ENCODE measurements at places on chromosomes 3 and 15.
A peak's percentile ranks its signal among the peaks of the same experiment; 100 is the strongest.

DNA sequence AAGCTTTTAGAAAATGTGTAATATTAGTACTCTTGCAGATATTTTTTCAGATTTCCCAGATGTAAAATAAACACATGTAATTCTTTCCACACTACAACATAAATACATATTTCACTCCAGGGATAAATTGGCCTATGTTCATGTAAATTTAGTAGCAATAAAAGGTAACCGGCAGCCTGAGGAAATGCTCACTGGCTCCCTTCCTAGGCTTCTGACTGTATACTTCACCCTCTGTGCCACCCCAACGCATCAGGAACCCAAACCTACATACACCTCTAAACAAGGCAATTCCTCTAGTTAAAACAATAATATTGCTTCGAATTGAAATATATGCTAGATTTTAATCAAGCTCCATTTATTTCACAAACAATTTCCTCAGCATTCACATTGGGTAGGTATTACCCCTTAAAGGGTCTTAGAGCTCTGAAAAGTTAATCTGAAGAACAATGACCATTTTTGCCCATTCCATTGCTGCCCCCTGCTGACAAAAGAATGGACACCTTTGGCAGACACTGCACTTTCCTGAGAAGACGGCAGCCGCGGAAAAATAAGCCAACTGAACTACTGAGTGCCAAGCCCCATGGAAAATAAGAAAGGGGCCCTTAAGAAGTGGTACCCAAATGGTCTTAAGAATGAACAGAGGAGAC lies 212.5 kb downstream of the OSBPL10 start:
- peak; percentile 3 for DNase-seq

GRCh38 chr3:25783661-25784512 lies 644 bp upstream of the NGLY1 start:
- no peak for DNase-seq

- DNase-seq: no peak
These were observed 567.0 kb upstream of the MCTP2 start for GRCh38 chr15:93664213-93664956.

DNA sequence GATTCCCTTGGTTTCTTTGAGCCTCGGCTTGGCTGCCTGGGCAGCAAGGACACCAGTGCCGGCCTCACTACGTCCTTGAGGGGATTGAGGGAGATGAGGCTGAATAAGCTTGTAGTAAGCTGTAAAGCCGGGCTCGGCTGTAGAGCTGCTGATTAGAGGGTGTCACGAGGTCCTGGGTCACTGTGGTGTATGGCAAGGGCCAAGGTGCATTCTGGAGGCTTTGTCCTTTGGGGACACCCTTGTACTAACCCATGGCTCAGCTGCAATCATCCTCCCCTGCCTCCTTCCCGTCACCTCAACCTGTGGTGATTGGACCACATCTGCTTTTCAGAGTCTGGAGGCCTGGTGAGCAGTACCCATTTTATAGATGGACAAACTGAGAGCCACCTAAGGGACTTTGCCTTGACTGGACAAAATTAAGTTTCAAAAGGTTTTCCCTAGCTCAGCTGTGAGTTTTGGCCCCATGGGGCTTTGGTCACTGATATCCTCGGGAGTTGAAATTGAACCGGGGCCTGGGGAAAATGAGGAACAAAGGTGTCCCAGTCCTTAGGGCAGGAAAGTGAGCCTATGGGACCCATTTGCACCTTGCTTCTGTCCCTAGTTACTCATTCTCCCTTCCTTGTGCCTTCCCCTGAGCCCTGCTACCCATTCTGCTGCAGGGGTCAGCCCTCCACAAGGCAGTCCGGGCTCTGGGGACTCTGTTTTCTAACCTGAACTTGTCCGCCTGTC lies 2.4 kb downstream of the SLC6A6 start:
- DNase-seq: no peak

- no peak for DNase-seq
These were observed 1.6 kb downstream of the BBX start for GRCh38 chr3:107524326-107524840.

- DNase-seq: no peak
These were observed 322.5 kb upstream of the EPHA6 start for GRCh38 chr3:96491868-96492267.

DNA sequence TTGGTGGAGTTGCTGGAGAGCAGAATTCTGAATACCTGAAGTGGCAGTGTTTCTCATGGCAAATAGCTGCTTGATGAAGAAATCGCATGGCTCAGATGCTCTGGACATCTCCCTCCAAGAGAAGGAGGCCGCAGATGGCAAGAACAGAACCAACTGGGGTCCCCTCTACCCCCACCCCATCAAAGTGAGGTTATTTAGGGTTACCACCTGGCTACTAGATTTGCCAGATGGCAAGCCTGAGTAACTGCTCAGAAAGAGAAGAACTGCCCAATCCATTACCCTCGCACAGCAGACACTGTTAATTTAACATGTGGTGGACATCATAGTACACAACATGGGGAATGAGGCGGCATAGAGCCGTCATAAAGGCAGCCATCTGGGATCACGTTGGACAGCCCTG lies 30.5 kb upstream of the LIPC start:
- no peak for DNase-seq

DNA sequence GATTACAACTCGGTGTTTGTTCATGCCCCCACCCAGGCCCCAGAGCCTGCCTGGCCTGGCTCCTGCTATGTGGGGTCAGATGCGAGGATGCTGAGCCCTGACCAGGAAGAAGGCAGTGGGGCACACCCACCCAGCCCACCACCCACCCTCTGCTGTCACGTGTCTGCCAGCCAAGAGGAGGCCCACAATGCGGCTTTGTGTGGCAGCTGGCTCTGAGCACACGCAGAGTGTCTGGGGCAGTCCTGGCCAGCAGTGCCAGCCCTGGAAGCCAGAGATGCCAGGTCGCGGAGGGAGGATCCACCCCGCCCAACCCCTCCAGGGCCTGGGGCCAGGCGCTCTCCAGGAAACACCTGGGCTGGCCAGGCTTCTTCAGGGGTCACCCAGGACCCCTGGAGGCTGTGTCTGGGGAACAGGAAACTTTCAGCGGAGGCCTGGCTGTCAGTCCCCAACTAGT lies 26.4 kb upstream of the KLF13 start:
- no peak for DNase-seq

DNA sequence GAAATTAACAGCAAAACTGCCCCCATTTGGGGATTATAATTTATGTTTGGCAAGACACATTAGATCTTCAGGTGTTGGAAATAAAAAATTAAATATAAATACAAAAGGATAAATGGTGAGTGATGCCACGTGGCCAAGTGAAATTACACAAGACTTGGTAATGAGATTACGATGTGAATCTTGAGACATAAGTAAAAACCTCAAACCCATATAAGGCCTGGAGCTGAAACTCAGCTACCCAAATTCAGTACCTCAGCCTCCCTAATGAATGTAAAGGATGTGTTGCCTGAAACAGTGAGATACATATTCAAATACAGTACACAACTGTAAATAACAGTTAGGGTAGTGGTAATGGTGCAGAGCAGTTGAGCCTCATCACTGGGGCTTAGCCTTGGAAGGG lies 1146.6 kb downstream of the OTOL1 start:
- DNase-seq: no peak

- DNase-seq: peak; percentile 26
These were observed 163.3 kb downstream of the AKAP13 start for GRCh38 chr15:85543741-85544155.

DNA sequence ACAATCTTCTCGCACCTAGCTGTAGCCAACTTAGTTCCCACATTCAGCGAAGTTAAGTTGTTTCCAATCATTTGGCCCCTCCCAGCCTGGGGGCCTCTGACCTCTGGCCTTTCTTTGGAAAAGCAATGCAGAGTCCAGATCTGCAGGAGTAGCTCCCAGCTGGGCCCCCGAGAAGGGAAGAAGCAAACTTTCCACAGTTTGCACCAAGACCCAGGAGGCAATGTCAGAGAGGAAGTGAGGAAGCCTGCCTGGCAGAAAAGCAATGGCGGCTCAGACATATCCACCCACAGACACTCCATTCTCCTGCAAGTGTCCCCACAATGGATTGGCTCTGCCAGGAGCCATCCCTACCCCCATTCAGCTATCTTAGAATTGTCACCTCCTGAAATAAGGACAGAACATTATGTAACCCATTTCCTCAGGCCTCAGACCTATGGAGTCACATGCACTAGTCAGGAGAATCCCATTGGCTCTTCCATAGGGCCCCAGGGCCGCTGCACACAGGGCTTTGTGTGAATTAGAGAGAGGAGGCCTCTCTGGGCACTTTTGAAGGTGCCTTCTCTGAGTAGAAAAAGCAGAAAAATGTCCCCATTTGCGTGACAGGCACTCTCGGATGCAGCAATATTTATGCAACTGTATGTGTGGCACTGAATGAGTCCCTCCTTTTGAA lies 3.0 kb upstream of the BUB1B start:
- DNase-seq: no peak

- no peak for DNase-seq
These were observed 169.5 kb upstream of the UMPS start for GRCh38 chr3:124560666-124561215.

DNA sequence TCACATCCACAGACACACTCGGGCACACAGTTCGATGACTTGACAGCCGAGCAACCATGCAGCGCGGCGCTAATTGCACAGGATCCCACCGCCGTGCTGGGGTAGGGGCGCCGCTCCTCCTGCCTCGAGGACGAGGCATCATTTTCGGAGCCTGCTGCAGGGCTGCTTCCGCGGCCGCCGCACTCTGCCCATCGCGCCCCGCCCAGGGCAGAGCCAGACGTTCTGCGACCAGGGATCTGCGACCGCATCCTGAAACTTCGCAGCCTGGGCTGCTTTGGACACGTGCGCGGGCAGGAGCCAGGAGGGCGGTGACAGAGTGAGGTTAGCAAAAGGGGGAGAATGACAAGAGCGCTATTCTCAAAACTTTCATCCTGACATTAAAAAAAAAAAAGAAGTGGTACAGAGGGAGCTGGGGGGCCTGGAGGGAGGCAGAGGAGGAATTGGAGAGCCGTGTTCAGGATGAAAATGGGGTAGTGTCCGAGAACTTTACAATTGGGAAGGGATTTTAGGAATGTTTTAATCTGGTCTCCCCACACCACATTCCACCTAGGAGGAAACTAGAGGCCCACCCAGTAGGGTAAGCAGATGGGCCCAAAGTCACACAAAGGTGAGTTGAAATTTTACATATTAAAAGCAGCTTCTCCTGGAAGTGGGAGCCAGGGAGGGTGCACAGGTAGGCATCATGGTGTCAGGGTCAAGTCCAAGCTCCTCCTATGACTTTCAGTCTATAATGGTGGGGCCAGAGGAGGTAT lies 15.9 kb downstream of the IGDCC3 start:
- no peak for DNase-seq

DNA sequence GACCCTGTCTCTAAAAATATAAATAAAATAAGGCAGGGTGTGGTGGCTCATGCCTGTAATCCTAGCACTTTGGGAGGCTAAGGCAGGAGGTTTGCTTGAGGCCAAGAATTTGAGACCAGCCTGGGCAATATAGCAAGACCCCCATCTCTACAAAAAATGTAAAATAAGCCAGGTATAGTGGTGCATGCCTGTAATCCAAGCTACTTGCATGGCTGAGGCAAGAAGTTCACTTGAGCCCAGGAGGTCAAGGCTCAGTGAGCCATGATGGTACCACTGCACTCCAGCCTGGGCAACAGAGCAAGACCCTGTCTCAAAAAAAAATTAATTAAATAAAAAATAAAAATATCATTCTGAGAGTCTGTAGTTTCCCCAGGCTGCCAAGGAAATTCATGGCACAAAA lies 4.1 kb upstream of the JAGN1 start:
- DNase-seq: no peak

DNA sequence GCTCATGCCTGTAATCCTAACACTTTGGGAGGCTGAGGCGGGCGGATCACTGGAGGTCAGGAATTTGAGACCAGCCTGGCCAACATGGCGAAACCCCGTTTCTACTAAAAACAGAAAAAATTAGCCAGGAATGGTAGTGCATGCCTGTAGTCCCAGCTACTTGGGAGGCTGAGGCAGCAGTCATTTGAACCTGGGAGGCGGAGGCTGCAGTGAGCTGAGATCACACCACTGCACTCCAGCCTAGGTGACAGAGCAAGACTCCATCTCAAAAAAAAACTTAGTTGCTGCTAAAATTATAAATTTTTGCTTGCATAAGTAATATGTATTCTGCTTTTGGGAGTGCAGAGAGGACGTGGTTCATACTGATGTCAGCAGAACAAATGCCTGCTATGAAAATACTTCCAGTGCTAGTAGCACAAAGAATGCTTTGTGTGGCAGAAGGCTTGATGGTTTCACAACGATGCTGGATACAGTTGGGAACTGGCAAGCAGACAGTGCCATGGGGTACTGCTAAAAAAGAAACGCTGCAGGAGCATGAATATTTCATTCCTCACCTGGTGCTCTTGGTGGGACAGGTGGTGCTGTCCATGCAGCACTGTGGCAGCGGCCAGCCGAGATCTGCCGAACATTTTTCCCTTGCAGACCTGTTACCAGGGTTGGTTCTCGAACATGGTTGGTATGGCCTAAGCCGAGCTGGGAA lies 31.1 kb downstream of the FBXL22 start:
- no peak for DNase-seq

- no peak for DNase-seq
These were observed 10.4 kb downstream of the SEMA6D start for GRCh38 chr15:47727676-47728075.

DNA sequence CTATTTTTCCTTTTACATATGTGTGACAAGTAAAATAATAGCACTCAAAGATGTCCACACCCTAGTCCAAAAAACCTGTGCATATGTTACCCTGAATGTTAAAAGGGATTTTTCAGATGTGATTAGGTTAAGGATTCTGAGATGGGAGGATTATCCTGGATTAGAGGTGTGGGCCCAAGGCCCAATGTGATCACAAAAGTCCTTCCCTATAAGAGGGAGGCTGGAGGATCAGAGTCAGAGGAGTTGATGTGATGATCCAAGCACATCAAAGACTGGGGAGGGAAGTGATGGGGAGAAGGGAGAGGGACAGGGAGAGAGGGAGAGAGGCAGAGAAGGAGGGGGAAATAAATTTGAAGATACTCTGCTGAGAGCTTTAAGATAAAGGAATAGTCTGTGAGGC lies 512.6 kb downstream of the PLOD2 start:
- DNase-seq: no peak

DNA sequence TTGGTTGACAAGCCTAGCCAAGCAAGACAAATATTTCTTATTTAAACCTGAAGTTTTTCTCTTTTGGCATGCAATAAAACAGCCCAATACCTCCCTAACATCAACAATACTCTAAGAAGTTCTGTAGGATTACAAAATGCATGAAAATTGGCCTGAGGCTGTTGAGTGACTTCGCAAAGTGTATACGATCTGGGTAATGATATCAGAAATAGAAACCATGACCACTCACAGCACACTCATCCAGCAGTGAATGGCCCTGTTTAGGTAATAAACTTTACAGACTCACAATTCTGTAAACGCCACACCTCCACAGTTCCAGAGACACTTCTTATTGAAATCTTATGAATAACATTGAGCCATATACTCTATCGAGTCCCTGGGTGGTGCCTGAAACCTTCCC lies 83.0 kb upstream of the NAALADL2 start:
- no peak for DNase-seq

GRCh38 chr3:8767667-8768363 lies 1.6 kb downstream of the OXTR start:
- peak; percentile 29 for DNase-seq

DNA sequence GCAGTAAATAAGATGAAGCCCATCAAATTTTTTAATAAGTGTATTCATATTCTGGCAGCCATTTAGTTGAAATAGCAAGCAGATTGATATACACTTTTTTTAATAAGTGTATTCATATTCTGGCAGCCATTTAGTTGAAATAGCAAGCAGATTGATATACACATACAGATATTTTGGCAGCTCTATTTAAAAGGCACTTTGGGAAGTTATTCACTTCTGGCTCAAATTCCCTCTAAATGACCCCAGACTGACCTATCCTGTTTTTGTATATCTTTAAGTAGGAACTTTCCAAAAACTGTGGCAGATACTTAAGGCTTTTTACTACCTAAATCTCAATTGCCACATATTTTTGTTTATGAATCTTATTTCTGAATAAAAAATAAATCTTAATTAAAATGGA lies 122.3 kb downstream of the PLD1 start:
- DNase-seq: no peak
